Right cardiac atrium (tissue), 5 donors: ENCODE measurements at places on chromosomes 13 and 19.
A peak's percentile ranks its signal among the peaks of the same experiment; 100 is the strongest.

DNA sequence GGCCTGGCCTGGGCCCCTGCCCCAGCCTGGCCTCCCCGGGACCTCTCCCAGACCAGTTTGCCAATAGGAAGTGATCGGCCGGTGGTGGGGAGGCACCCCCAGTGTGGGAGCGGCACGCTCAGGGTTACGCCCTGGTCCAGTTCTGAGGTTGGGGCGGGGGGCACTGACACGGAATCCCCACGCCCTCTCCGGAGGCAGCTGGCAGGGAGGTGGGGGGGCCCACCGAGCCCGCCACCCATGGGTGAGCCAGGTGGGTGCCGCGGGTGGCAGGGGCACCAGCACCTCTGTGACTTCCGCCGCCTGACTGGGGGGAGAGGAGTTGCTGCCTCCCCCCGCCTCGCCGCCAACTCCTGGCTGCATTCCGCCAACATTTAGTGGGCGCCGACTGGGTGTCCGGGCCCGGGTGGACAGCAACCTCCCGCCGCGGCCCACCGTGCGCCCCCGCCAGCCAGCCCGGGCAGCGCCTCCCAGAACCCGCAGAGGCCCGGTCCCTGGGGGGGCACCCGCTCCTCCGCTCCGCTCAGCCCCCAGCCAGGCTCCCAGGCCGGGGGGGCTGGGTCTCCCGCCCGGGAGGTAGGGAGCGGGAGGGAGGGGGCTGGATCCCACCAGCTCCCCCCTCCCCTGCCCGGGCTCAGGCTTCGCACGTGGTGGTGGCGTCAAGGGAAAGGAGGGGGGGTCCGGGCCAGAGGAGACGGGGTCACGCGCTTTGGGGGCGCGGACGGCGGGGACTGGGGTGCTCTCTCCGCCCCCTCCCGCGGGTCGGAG is 2.0 kb downstream of the ZBTB7A start:
- peak; percentile 87 for DNase-seq

DNA sequence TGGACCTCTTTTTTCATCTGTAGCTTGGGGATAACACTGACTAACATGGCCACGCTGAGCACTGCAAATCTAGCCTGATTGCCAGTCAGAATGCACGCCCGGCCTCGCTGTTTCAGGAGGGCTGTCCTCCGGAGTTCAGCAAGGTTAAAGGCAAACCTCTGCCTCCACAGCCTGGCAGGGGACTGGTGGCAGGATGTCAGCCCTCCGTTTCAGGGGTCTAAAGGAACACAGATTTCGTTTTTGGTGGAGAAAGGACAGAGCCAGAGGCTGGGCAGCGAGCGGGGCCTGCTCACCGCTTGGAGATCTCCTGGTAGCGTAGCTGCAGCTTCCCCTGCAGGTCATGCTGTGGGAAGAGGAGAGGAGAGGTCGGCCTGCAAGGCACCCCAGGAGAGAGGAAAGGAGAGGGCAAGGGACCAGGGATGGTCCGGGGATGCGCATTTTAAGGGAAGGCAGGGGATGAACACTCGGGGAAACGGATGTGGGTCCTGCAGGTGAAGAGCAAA is 560 bp downstream of the NDUFA7 start:
- DNase-seq, result no peak

DNA sequence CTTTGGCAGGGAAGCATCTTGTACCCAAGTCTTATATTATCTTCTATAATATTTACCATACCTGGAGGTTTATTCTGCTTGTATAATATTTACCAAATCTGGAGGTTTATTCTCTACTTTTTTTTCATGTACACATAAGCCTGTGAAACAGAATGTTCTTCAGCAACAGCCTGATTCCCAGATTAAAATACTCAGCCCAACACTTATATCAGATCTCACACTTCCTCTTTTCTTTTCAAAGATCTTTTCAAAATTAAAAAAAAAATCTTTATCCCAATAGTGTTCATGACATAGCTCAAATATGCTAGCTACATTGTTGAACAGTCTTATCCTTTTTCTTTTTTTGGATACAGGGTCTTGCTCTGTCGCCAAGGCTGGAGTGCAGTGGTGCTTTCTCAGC is 300.7 kb downstream of the LMO7 start:
- DNase-seq, result no peak

GRCh38 chr19:39969681-39970424 is 1.1 kb upstream of the PSMC4 start:
- DNase-seq, result no peak

GRCh38 chr19:47096100-47096704 is 17.4 kb downstream of the ZC3H4 start:
- peak; percentile 73 for DNase-seq

DNA sequence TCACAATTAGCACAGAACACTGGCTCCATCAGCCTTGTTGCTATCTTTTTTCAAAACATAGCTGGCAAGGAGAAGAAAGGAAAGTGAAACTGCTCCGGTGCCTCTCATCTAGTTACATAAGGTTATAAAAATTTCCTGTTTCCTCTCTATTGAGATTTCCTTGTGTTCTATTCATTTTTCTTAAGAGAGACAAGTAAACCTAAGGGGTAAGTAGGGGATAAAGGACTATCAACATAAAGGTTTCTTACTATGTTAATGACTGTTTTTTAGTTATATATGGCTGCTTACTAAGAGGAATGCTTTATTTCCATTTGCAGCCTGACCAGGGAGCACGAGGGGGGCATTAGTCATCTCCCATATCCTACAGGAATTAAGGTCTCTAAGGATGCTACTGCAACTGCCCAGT is 73.2 kb upstream of the MLNR start:
- no peak for DNase-seq
